ENCODE measurements at places on chromosomes 3 and 15. TPM values are rescaled to one million over a fixed set of nuclear protein-coding genes. Genes with fewer than 3 reads are reported as not detected.

Gene IMP3
- total RNA-seq = 64.2 TPM

Gene SLC24A5
- not detected for total RNA-seq

Gene ZNF621
- total RNA-seq = 15.5 TPM

Gene DUOXA1
- not detected for total RNA-seq

Gene KLHL40
- not detected for total RNA-seq

Gene KPNA4
- total RNA-seq = 36.6 TPM

Gene IGSF11
- total RNA-seq = not detected

Gene INSYN1
- 0.50 TPM for total RNA-seq

Gene SRGAP3
- total RNA-seq = 3.1 TPM

Gene CFAP92
- not detected for total RNA-seq

Gene B2M
- total RNA-seq = 2,006 TPM

Gene AADAC
- total RNA-seq = 0.12 TPM

Gene GABRA5
- 0.50 TPM for total RNA-seq

Gene SNTN
- not detected for total RNA-seq

Gene STRIT1
- not detected for total RNA-seq

Gene RLBP1
- not detected for total RNA-seq

Gene TEX55
- not detected for total RNA-seq

Gene LOXL1
- 64.3 TPM for total RNA-seq

Gene CHL1
- total RNA-seq = under 0.01 TPM

Gene SPINK8
- total RNA-seq = not detected

Gene PSMA4
- total RNA-seq = 428 TPM

Gene FOXL2
- total RNA-seq = 11.2 TPM

Gene CIAO2A
- 79.6 TPM for total RNA-seq

Gene SERINC4
- total RNA-seq = not detected

Gene ALAS1
- total RNA-seq = 40.4 TPM

Gene HCN4
- not detected for total RNA-seq

Gene RASL12
- 4.1 TPM for total RNA-seq

Gene PDZRN3
- total RNA-seq = 27.7 TPM

Gene ERC2
- total RNA-seq = 0.75 TPM

Gene GASK1A
- 2.2 TPM for total RNA-seq

Gene ADCY5
- 0.22 TPM for total RNA-seq

Gene FBXW12
- total RNA-seq = not detected

Gene GOLGA8O
- 1.7 TPM for total RNA-seq

Gene LRRK1
- total RNA-seq = 10.6 TPM

Gene ITIH1
- total RNA-seq = not detected

Gene FOXL2NB
- total RNA-seq = 10.4 TPM

Gene RYR3
- total RNA-seq = not detected

Gene UCN2
- total RNA-seq = 1.2 TPM

Gene RETNLB
- not detected for total RNA-seq

Data from uterine smooth muscle cell (primary cell).